NCI-H1105 treated with DMSO at 0.1 percent for 48 hours (cell line): ENCODE measurements at places on chromosomes 2 and 18.

DNA sequence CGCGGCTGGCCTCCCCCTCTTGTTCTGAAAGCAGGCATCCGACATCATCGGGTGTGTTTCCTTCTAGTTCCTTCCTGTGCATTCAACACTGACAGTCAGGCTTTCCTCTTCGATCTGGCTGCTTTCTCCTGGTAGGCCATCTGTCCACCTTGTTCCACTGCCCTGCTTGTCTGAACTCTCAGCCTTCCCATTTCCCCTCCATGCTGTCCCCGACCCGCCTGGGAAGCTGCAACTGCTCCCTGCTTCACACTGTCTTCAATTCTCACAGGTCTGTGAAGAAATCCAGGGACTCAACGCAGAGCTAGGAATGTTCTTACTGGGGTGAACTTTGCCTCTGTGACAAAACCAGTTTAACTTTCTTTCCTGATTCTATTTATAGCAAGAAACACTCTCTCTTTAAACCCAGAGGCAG lies 43.0 kb downstream of the KIF3C start:
- no peak for DNase-seq

DNA sequence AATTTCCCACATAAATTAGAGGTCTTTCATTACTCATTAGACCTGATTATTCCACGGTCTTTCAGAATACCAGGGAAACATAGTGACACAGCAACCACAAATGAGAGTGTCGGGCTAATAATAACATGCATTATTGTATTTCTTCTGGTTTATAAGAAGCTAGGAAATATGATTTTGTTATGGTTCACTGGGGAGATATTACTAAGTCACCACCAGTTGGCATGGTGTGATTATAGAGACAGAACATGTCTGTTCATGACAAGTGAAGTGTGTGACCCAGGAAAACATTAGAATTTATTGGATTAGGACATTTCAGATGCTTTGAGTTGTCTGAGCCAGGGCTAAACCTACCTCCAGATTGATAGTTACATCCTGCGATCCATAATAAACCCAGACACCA lies 494.4 kb downstream of the FBXO15 start:
- no peak for DNase-seq

DNA sequence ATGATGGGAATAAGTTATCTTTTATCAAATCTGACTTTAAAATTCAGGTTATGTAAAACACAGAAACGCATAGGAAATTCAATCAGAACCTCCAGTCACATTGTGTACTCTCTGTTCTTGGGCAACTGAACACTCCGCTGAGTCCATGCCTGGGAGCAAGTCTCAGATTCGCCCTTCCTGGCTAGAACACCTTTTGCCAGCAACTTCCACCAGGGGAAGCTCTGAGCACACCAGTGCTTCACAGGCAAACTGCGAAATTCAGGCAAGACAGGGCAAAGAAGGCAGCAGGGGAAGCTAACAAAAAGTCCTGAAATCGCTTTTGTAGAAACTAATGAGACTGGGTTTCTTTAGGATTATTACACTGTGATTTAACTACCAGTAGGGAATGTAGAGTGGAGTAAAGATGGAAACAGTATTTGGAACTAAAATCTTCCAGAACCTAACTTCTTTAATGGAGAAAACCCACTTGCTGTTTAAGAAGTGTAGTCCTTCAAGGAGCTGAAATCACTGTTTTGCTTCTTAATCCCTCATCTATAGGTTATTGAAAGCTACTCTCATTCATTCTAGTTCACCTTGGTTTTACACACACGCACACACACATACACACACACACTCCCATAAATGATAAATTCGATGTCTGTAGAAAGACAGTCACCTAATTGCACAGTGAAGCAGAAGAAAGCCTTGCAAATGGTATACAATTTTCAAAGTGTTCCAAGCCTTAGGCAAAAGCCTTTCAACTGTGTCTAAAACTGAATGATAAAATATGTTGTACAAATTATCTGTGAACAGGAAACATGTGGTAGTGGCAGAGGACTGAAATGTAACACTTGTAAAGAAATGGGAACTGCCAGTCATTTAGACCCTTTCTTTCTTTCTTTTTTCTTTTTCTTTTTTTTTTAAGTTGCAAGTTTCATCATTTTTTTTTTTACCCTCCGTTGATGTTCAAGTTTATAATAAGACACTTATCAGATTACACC lies 214.5 kb downstream of the TMEM182 start:
- peak; percentile 35 for DNase-seq

DNA sequence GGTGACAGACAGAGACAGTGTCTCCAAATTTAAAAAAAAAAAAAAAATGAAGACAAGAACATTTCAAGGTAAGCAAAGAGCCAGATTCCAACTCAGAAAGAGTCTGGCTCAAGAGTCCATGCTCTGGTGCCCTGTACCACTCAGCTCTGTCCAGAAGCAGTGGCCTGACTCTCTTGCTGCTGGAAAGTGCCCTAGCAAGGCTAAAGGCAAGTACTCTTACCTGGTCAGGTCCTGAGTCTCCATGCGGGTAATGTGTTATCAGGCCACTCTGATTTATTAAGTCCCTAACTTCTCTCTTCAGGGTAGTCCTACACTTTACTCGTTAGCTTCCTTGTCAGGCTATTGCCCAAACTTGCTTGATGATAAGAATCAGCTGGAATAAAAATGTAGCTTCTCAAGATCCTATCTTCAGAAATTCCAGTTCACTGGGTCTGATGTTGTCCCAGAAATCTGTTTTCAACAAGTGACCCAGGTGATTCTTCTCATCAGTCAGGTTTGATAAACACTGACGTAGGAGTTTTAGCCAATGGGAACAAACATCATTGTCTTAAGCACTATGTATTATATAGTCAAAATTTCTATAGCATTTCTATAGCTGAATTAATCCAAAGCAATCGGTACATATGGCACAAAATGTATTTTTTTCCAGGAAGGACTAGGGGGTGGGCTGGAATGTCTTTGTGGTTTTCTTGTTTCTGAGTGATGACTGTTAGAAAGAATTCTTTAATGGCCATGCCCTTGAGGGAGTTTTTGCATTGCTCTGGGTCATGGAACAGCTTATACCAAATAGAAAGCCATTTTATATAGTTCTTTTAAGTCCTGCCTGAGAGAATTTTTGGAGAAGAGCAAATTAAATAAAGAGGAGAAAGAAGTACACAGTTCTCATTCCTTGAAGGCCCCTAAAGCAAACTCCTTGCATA lies 139.9 kb upstream of the DNMT3A start:
- DNase-seq, result no peak

DNA sequence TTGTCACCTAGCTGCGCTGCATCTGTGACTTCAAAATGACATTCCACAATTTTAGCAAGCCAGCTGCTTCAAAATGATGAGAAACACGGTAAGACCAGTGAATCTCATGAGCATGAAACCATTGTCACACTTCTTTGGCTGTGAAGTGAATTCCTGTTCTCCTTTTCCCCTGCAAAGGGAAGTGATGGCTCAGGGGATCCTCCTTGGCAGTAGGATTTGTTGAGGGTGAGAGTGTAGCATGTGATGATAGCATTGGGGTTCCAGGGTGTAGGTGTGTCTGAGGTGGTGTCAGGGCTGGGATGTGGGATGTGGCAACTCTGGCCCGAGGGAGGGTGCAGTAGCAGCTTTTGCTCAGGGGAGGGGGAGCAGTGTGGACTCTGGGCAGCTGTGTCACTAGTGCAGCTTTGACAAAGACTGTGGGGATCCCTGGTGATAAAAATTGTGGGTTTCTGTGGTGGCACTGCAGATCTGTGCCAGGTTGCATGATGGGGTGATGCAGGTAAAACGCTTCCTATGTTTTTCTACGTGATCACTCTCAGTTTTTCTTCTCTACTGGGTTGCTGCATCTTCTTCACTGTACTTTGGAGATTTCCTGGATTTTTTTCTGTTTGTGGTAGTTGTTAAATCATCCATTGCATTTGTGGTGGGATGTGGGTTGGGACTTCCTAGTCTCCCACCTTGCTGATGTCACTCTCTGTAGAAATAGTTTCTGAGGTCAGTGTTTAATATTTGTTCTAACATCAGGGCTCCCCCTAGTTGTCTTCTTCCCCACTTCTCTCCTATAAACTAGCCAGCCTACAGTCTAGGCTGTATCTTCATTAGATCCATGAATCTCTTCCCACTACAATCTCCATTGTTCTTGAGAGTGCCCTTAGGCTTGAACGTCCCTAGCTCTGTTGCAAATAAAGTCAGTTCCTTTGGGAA lies 107.0 kb downstream of the ACTR3 start:
- DNase-seq, result no peak

DNA sequence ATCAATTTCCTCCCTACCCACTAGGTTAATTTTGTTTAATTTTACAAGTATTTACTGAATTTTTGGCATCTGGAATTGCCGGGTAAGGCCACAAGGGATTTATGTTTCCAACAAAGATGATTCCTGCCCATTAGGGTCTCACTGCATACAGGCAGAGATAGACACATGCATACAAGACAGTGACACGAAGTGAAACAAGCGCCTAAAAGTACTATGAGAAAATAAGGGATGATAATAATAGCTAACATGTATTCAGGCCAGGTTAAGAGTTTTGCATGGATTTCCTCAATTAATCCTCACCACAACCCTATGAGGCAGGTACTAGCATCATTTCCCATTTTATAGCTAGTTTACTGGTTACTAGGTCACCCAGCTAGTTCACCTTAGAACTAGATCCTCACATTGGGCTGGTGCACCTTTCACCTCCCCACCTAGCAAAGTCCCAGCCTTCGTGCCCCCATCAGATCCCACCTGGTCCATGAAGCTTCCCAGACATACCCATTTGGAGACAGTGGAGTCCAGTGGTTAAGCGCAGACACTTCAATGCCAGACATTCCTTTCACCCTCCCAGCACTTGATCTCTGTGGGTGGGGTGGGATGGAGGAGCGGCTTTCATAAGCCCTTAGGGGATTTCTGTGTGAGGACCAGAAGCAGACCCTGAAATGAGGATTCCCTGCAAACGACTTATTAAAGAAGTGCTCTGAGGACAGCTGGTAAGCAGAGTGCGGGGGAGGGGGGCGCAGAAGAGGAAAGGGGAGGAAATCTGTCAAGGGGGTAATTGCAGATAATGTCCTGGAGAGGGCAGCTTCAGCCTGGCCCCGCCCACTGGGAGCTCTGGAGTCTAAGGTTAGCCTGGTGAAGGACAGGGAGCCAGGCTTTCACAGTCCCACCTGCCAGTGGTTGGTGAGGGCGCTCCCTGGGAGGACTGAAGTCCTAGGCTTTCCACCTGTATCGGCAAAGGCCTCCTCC lies 5.8 kb upstream of the DGUOK start:
- DNase-seq, result no peak

GRCh38 chr2:239472235-239472775 lies 71.5 kb upstream of the HDAC4 start:
- DNase-seq, result peak; percentile 84

- DNase-seq, result peak; percentile 27
Observed at GRCh38 chr2:159093497-159093896, 125.1 kb downstream of the TANC1 start.

DNA sequence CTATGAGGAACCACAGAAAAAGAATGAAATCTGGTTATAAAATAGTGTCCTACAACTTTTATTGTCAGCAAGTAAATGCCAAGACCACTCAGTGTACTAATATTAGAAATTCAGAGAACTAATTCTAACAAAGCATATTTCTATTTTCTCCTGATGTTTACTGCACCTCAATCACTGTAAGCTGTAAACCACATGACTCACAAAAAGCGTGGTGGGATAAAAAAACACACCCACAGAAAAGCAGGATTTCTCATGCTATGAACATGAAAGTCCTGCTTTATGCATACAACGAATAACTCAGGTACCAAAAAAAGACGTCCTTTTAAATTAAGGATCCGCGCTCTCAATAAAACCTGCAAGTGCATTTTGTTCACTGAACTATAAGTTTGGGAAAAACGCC lies 797 bp downstream of the TXNL4A start:
- DNase-seq, result no peak

GRCh38 chr2:105377871-105378270 lies 21.0 kb downstream of the FHL2 start:
- DNase-seq, result no peak

GRCh38 chr2:12236136-12236844 lies 480.4 kb upstream of the TRIB2 start:
- no peak for DNase-seq

DNA sequence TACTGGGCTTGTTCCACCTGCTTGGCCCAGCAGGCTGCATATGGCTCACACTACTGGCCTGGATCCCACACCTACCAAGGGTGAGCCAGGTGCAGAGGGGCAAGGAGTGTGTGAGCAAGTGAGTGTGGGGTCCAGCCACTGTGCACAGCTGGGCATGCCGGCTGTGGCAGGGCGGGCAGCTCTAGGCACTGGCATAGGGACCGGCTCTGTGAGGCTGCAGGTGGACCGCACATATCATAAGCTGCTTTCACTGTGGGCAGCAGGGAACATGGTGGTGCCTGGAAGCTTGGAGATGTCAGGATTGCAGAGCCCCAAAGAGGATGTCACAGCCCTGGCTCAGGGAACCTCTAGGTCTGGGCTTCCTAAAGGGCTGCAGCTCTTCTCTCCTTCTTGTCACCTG lies 154.3 kb downstream of the THSD7B start:
- DNase-seq, result no peak

GRCh38 chr2:29951576-29951975 lies 30.2 kb upstream of the ALK start:
- no peak for DNase-seq

- DNase-seq, result peak; percentile 50
Observed at GRCh38 chr2:106104332-106105062, 89.6 kb downstream of the UXS1 start.

- peak; percentile 38 for DNase-seq
Observed at GRCh38 chr2:230866756-230867523, 2.2 kb downstream of the ITM2C start.

DNA sequence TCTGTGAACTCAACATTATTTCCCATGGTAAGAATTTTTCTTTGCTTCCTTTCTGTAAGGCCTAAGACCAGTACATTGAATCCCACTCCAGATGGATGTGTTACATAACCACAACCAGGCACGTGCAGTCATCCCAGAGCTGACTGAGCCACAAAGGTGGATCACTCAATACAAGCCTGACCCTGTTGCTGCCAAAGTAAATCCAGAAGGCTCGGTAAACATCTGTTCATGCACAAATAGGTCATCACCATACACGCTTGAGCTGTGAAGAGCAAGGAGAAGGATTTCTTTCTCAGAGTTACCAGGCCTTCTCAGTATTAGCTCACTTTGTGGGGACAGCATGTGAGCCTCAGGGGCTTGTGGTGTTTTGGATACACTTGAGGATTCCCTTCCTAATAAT lies 791.4 kb upstream of the FANCL start:
- DNase-seq, result no peak

GRCh38 chr2:60523963-60524362 lies 29.5 kb downstream of the BCL11A start:
- no peak for DNase-seq

DNA sequence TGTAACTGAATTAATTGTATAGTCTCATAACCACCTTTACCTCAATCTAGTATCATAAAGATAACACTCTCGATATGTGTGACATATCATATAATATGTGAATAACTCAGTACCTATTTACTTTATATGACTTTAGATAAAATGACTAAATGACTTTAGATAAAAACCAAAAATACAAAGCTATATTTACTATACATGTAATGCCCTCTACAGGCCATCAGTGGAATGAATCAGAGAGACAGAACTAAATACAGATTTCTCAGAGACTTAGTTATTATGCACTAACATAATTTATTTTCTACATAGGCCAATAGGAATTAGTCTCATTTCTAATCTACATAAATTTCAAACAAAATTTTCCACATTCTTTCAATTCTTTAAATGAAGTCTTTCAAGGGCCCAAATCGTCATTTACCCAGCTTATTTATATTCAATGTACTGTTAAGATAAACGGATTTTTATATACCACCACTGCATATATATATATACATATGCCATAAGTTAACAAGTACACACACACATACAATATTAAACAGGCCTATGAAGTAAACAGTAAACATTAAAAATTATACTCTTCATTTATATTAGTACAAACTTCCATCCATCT lies 219.9 kb downstream of the EXOC6B start:
- DNase-seq, result peak; percentile 13

GRCh38 chr2:173929441-173929840 lies 35.7 kb downstream of the SP3 start:
- DNase-seq, result no peak
